ENCODE measurements at places on chromosomes 5 and 9. TPM values are rescaled to one million over a fixed set of nuclear protein-coding genes. Genes with fewer than 3 reads are reported as not detected.

The OCLN gene
- total RNA-seq = 66.5 TPM

The GADD45G gene
- 2.4 TPM for total RNA-seq

GRCh38 chr9:136052472-136052880 is 42.6 kb downstream of the NACC2 start:
- H3K27ac ChIP-seq = peak overlapping the region; percentile 65
- peak overlapping the region; percentile 74 for H3K4me3 ChIP-seq
- H3K27me3 ChIP-seq = no peaks in the 10 kb centered on the region
- DNase-seq = peak; percentile 57
- H3K4me1 ChIP-seq = peaks cover 33% of the 10 kb centered on the region
- H3K36me3 ChIP-seq = no peaks in the 10 kb centered on the region

DNA sequence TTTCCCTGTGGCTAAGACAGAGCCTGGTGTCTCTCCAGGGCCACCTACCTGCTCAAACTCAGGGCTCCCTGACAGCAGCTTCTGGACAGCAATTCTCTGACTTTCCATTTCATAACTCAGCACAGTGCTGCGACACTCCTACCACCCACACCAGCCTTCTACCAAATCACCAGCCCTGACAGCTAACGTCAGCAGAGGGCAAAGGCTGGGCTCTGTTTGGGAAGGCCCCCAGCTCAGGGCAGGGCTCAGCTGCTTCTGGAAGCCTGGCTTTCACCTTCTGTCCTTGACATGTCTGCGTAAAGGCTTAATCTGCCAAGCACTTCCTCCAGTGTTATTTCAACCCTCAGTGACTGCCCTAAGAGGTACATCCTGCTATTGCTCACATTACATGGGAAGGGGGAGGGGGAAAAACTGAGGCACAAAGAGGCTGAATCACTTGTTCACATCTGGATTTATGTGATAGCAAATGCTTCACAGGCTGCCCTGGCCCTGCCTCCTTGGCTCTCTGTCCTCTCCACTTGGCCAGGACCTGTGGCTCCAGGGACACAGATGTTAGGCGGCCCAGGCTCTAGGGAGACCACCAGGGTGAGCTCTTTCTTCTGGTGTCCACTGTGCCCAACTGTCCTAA is 102.5 kb upstream of the PANK3 start:
- H3K4me1 ChIP-seq = no peaks in the 10 kb centered on the region
- peaks cover 37% of the 10 kb centered on the region for H3K27me3 ChIP-seq
- no peak overlapping the region for H3K27ac ChIP-seq
- no peak overlapping the region for H3K4me3 ChIP-seq
